ENCODE measurements at places on chromosomes 3 and 15.

DNA sequence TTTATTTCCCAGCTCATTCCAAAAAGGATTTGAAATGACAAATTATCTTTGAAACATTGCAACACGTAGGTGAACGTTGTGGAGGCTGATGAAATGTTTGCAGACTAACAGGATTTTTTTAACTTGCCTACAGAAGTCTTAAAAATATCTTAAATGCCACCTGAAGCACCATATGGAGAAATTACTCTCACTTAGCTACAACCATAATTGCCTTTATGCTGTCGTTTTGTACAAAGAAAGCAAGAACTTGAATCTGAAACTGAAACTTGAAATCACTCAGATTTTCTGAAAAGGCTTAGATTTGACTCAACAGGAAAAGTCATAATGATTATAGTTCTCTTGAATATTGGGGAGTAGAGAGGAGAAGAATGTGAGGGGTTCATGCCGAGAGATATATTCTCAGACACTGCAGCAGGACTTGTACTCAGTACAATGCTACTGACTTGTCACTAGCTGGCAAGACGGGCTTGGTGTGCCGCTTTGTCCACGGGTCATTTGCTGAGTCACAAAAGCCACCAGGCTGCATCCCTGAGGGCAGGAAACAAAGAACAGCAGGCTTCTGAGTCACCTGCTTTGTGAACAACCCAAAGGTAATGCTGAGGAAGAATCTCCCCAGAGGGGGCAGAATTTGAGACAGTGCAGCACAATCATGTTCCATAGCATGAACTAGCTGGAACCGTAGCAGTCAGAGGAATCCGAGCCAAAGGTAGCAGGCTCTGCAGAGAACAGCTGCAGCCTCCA, 7.1 kb upstream of the FMN1 start:
- peak; percentile 68 for DNase-seq

GRCh38 chr3:21274079-21274571, 476.9 kb downstream of the ZNF385D start:
- no peak for DNase-seq

DNA sequence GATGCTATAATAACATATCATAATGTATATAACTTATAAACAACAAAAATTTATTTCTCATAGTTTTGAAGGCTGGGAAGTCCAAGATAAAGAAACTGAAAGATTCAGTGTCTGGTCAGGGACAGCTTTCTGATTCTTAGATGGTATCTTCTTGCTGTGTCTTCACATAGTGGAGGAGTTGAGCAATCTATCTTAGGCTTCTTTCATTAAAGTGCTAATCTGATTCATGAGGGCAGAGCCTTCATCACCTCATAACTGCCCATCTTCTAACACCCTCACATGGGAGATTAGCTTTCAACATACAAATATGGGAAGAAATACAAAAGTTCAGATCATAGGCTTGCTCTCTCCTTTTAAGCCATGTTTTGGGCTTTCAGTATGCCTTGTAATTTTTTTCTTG, 774.8 kb upstream of the EPHA6 start:
- no peak for DNase-seq

DNA sequence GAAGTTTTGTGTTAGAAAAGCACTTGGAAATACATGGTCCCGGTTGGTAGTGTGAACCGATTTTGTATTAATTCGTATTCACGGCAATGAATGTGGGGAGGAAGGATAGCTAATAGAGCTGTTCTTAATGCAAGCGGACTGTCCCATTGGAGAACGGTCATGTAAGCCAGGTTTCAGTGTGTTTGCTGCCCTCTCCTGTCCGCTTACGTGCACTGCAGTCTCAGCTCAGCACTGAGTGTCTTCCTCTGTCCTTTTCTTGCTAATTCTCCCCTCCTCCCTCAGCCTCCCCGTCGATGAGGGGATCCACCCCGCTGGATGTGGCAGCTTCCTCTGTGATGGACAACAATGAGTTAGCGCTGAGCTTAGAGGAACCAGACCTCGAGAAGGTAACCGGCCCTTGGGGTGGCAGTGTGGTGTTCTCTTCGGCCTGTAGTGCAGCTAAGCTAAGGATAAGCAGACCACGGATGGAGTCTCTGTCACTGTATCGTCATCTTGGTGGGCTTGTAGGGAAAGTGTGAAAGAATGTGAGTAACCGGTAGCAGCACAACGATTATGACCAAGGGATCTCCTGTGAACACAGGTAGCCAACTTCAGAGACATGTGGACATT, 267.5 kb upstream of the CHRM5 start:
- peak; percentile 70 for DNase-seq

GRCh38 chr3:126459111-126459762, 16.5 kb downstream of the ZXDC start:
- DNase-seq: no peak

DNA sequence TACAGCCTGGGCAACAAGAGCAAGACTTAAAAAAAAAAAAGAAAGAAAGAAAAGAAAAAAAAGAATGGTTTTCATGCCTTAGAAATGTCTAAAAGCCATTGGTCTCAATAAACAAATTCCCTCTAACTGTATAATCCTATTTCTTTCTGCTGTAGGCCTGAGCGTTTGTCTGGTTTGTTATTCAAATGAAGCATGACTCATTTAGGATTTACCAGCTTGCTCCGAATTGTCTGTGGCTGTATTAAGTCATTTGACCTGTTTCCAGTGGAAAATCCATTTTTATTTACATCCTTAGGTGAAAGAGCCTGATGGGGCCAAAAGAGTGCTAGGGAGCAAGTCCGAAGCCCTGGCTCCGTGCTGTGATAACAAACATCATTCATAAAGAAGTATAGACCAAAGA, 73.8 kb downstream of the BDH1 start:
- DNase-seq: no peak

DNA sequence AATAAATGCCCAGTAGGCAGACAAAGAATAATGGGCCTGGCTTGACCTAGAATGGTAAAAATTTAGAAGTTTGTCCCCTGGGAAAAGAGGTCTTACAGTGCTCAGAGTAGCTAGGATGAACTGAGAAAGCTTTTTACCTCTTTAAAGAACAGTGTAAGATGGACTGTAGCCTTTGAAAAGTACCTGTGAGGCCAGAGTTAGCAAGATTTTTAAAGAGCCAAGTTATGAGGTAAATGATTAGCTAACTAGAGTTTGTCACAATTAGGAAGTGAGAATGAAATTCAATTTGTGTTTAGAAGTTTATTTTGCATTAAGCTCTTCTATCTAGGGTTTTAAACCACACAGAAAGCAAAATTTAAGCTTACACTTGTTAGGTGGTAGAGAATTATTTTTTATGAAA, 480.9 kb downstream of the ZIC1 start:
- no peak for DNase-seq

DNA sequence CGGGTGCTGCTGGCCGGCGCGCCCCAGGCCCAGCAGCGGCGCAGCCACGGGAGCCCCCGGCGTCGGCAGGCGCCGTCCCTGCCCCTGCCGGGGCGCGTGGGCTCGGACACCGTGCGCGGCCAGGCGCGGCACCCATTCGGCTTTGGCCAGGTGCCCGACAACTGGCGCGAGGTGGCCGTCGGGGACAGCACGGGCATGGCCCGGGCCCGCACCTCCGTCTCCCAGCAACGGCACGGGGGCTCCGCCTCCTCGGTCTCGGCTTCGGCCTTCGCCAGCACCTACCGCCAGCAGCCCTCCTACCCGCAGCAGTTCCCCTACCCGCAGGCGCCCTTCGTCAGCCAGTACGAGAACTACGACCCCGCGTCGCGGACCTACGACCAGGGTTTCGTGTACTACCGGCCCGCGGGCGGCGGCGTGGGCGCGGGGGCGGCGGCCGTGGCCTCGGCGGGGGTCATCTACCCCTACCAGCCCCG, 777 bp downstream of the LOXL1 start:
- peak; percentile 22 for DNase-seq

GRCh38 chr15:41286665-41287333, 45.6 kb downstream of the OIP5 start:
- peak; percentile 67 for DNase-seq

GRCh38 chr15:84992157-84992944, 10.7 kb downstream of the PDE8A start:
- peak; percentile 74 for DNase-seq

- DNase-seq: peak; percentile 27
Measured at GRCh38 chr3:20186600-20187004, 596 bp upstream of the SGO1 start.

DNA sequence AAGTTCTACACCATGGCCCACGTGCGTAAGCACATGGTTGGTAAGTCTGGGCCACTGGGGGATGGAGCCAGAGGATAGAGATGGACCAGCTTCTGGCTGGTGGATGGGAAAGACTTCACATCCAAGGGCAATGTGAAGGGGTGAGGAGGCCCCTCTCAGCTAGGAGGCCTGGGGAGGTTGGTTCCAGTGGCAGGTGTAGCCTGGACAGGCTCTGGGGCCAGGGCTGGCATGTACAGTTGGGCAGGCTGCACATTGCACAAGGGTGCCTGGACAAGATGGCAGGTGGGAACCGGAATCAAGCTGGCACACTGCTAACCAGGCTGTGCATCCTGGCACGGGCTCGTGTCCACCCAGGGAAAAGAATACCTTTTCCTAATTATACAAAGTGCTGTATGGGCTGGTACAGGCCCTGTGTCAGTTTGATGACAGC, 8.1 kb downstream of the ZBTB47 start:
- DNase-seq: no peak

GRCh38 chr15:57857871-57858270, 151.4 kb downstream of the POLR2M start:
- DNase-seq: no peak

- DNase-seq: peak; percentile 81
Measured at GRCh38 chr3:69306239-69307185, 79.4 kb downstream of the FRMD4B start.

- DNase-seq: no peak
Measured at GRCh38 chr3:194866236-194866635, 180.6 kb downstream of the FAM43A start.

- peak; percentile 51 for DNase-seq
Measured at GRCh38 chr3:52245322-52246263, at the start of gene PPM1M. TSS of gene PPM1M (plus strand) at chr3:52245759. CDS start at chr3:52245825, 66 bp downstream.

- DNase-seq: no peak
Measured at GRCh38 chr15:47035475-47036406, 681.6 kb upstream of the SEMA6D start.

DNA sequence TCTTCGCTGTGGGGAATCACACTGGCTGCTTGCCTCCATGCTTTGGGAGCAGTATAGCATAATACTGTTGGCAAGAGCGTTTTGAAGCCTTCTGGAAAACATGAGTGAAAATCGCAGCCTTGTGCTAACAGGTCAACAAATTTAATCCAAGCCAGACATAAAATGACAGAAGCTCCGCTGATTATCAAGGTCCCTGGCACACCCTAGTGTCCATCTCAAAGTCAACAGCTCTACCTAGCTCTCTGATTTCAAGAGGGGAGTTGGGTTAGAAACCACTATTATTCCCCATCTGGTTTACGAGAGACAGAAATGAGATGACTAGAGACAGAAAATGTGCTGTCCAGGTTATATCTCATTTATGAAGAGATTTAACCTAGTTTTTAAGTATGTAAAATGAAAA, 73.6 kb upstream of the MDFIC2 start:
- DNase-seq: no peak

DNA sequence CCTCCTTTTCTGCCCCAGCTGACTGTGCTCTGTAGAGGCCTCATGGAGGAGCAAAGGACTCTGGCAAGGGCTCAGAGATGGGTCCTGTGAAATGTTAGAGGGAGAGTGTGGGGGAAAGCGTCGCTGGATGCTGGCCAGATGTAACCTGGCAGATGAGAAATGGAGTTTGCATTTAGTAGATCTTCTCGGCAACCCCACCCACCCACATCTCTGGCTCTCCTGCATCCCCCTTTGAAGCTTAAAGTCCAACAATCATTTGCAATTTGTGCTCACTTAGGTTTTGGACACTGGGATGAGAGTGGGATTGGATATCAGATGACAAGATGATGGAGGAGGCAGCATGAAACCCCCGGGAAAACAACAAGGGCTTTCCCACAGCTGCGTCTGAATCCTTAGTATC, 523.6 kb upstream of the MCTP2 start:
- no peak for DNase-seq

GRCh38 chr3:194489736-194490612, 3.2 kb upstream of the ATP13A3 start:
- no peak for DNase-seq

DNA sequence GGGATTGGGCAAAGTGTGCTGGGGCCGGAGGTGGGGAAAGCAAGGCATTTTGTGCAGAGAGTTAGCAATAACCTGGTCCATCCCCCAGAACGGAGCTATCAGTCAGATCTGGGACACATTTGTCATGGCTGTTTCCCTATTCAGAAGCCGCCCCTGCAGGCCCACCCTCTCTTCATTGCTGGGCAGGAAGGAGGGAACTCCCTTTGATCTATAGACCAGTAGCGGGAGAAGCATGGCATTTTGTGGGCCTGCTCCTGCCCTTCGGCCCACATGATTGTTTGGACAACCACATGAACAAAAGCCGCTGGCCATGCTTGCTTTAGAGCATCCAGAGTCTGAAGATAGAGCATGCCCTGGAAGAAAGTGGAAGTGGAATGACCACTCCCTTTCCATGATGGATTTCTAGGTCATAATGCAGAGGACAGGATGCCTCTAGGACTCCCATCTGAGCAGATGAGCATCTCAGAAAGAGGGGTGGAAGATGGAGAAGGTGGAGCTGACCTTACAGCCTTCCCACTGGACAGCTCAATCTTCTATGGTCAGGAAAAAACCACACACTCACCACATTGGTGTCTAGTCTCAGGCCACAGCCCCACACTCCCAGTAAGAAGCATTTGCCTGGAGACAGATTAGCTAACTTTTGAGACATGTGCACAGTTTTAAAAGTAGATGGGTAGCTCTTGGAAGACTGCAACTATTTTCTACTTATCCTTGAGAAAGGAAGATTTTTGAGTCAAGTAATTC, 11.9 kb upstream of the LRTM1 start:
- no peak for DNase-seq

DNA sequence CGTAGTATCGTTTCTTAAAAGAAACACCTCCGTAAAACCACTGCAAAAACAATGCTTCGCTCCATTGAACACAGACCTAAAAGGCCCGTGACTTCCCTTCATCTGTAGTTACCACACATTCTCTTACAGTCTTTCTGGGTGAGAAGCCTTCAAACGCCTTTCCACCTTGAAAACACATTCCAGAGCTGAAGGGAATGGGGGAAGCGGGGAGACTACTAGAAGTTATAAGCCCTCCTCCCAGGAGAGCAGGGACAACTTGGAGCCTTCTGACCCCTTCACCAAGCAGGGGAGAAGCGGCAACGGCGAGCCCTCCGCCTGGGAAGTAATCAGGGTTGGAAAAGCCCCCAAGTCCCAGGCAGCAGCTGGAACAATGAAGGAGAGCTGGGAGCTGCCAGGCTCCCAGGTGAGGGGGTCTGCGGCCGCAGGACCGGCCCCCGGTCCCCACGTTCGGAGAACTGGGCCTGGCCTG, 461 bp downstream of the SECISBP2L start:
- DNase-seq: peak; percentile 56

GRCh38 chr3:46442576-46443530, 21.9 kb downstream of the LTF start:
- DNase-seq: no peak
